T47D (cell line): ENCODE measurements at places on chromosomes 5 and 9.

- peak; percentile 60 for DNase-seq
These were observed 99.5 kb upstream of the MSX2 start for GRCh38 chr5:174624733-174625522.

DNA sequence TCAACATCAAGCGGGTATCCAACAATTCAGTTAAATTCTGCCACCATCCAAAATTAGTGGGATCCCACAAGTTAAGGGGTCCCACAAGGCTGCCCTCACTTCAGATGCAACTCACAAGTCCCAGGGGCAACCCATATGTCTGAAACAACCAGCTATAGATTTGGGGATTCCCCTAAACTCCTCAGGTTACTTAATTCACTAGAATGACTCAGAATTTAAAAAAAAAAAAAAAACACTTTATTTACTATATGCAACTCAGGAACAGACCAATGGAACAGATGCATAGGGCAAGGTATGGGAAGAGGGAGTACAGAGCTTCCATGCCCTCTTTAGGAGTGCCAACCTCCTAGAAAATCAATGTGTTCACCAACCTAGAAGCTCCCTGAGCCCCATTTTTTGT, 15.1 kb downstream of the AUH start:
- no peak for DNase-seq

GRCh38 chr9:93318480-93318879, 133.0 kb upstream of the FAM120A start:
- DNase-seq: no peak

DNA sequence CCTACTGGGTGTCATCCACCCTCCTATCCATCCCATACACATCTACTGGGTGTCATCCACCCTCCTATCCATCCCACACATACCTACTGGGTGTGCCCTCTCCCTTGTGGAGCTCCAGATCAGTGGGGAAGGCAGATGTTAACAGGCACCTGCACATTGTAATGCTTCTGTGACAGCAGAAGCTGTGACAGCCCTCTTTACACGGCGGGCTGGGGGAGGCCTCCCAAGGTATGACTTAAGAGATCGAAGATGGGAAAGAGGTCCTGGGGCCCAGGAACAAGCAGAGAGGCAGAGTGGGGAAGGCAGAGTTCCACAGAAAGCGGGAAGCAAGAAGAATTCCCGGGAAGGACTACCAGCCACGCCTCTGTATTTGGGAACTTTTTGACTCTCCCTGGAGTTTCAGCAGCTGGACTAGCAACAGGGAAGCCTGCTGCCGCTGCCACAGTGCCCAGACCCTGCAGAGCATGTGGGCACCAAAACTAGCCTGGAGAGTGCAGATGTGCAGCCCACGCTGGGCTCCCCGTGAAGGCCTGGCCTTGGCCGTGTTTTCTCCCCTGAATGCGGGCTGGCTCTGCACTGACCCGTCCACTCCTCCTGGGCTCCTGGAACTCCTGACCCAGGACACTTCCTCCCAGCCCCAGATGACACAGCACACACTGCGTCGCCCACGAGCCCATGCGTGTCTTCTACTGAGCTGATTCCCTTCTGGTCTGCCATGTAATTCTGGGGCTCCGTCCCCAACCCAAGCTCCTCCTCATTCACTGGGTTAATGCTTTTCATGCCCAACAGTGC, 9.3 kb downstream of the TOR1A start:
- no peak for DNase-seq

GRCh38 chr9:126451316-126451885, 124.8 kb downstream of the MVB12B start:
- DNase-seq: no peak

DNA sequence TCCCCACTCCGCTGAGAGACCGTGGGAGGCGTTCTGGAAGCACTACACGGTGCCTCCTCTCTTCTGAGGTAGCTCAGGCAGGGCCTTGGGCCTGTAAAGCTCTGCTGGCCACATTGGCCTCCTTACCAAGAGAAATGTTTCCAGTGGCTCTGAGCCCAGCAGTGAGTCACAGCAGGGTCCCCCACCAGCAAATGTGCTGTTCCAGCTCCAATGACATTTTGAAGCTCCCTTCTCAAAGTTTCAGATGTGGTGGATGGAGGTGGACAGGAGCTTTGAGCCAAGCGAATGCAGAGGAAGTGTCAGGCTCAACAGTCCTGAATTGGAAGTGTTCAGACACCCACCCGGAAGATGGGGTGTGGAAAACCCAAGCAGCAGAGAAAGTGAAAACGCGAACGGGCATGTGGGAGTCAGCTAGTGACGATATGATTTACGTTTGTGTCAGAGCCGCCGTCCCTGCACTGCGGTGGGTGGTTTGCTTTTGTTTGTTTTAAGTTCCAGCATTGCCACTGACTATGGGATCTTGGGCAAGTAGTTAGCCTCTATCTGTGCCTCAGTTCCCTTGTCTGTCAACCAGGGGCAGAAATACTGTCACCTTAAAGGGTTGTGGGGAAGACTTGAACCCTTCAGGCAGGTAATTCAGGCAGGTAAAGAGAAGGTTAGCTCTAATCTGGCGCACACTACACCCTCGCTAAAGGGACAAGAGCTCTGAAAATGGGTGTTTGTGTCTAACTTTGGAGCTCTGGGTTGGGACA, 38.2 kb downstream of the C5orf15 start:
- DNase-seq: no peak

DNA sequence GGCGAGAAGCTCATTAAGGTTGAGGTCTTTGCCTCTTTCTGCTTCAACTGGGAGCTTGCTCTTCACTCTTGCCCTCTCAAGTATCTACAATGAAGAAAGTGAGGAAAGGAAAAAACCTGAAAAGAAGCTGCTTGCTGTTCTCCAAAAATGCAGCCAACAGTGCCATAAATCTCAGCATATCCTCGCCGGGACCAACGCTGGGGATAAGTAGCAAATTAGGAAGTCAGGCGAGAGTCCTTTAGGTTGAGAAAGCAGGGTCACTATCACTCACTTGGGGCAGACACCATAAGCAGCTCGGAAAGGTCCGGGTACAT, 399 bp downstream of the NUP155 start:
- DNase-seq: no peak
